Diencephalon (tissue), 1 donor: ENCODE measurements at places on chromosomes 13 and 19. TPM values are rescaled to one million over a fixed set of nuclear protein-coding genes. Genes with fewer than 3 reads are reported as not detected.

The RNF225 gene
- not detected for total RNA-seq

The ZFR2 gene
- 12.0 TPM for total RNA-seq

The ANGPTL4 gene
- 1.6 TPM for total RNA-seq

The PSG11 gene
- not detected for total RNA-seq

The YJEFN3 gene
- total RNA-seq, result 11.1 TPM

The CFAP97D2 gene
- 0.23 TPM for total RNA-seq

The KCTD15 gene
- 48.0 TPM for total RNA-seq

The GSX1 gene
- total RNA-seq, result 0.92 TPM

The GDF15 gene
- 0.46 TPM for total RNA-seq

The A1BG gene
- total RNA-seq, result 1.2 TPM

The ZNF836 gene
- 34.6 TPM for total RNA-seq

The PSG7 gene
- not detected for total RNA-seq

The TEAD2 gene
- 10.8 TPM for total RNA-seq
